ENCODE measurements at places on chromosomes 5 and 9.

GRCh38 chr9:133768859-133769510 lies 30.8 kb upstream of the SARDH start:
- DNase-seq, result no peak

DNA sequence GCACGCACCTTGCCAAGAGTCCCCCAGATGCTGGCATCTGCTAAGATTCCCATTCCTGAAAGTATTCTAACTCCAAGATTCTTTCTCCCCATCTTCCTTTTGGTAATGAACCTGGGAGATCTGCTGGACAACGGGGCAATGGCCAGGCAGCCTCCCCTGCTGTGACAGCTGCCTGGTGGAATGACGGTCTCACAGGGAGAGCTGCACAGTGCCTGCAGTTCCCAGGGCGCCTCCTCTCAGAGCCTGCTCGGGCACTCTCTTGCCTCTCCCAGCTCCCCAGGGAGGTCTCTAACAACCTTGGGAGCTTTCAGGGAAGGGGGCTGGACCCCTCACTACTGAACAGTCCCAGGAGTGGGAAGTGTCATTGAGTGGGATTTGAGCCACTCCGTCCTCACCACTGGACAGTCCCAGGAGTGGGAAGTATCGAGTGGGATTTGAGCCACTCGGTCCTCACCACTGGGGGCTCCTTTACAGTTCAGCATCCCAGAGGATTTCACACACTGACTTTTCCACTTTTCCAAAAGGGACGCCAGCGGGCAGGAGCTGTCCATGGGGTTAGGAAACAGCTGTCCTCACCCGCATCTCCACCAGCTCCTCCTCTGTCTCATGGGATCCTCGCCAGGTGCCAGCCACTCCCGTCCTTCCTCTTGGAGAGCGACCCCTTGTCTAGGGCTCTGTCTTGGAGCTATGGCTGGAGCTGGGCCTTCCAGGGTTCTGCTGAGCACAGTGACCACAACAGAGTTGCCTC lies 65.7 kb downstream of the ADAMTS2 start:
- no peak for DNase-seq

DNA sequence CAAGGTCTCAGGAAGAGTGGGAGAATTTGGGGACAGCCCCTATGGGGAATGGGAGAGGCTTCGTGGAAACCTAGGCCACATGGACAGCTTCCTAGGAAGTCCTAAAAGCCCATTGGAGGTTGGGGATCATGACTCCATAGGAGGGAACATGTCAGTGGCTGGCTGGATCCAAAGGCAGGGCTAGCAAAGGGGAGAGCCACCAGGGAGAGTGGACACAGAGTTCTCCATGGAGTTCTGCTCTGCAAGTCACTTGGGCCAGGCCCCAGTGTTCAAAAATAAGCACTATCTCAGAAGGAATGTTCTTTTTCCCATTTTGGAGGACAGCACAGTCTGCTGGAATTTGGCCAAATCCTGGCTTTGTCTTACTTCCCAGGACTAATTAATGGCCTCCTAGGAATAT lies 140.6 kb upstream of the RAD23B start:
- DNase-seq, result no peak

DNA sequence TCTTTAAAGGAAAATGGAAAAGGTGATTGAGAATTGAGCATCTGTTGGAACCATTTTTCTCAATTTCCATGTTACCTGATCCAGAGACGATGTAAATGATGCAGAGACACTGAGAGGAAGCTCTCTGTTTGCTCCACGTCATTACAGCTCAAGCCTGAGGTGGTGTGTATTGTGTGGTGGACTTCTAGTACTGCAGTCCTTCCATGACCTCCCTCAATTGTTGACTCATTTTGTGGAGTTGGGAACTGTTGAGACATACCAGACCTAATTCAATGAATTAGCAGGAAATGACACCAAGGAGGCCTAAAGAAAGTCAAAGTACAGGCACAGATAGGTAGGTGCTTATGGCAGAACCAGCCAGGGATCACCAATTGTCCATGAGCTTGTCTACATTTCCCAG lies 15.6 kb upstream of the LVRN start:
- DNase-seq, result peak; percentile 24

DNA sequence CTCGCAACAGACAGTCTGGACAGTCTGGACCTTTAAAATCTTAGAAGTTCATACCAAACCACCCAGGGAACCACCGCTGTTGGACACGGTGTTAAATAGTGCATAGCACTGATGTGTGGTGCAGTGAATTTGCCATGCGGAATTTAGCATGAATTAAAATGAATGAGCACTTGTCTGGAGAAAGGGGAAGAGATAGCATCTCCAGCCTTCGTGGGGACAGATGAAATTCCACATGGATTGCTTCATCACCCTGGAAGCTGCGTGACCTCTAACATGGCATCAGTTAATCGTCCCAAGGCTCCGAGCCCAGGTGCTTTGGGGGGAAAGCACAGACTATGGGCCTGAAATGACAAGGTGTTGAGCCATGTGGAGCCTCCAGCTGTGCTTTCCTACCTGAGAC lies 91.4 kb downstream of the ADAMTS16 start:
- no peak for DNase-seq

DNA sequence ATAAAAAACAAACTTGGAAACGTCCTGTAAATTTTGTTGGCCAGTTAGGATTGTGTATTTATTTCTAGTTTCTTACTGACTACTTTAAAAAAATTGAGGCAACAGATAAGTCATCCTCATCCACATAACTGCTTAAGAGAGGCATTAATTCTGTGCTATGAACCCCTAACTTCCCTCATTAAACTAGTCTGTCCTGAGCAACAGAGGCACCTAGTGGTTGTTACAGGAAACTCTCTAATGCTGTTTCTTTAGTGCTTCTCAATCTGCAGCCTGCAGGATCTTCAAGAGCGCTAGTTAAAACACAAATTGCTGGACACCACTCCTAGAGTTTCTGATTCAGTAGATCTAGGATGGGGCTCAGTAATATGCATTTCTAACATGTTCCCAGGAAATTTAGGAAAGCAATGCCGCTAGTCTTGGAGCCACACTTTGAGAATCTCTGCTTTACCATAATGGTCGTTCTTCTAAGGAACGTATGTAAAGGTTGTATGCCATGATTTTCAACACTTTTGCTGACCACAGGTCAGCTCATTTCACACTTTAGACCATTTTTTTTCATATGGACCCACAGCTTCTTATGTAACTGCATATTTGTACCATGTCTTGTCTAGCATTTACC lies 410.1 kb upstream of the SMARCA2 start:
- DNase-seq, result no peak

- DNase-seq, result no peak
Observed at GRCh38 chr5:65699338-65699737, 22.6 kb downstream of the SGTB start.

GRCh38 chr9:135914921-135915320 lies 7.6 kb upstream of the CAMSAP1 start:
- DNase-seq, result no peak

GRCh38 chr5:163408311-163408923 lies 29.0 kb upstream of the CCNG1 start:
- peak; percentile 54 for DNase-seq

- DNase-seq, result no peak
Observed at GRCh38 chr5:58816181-58816731, 233.4 kb downstream of the RAB3C start.

DNA sequence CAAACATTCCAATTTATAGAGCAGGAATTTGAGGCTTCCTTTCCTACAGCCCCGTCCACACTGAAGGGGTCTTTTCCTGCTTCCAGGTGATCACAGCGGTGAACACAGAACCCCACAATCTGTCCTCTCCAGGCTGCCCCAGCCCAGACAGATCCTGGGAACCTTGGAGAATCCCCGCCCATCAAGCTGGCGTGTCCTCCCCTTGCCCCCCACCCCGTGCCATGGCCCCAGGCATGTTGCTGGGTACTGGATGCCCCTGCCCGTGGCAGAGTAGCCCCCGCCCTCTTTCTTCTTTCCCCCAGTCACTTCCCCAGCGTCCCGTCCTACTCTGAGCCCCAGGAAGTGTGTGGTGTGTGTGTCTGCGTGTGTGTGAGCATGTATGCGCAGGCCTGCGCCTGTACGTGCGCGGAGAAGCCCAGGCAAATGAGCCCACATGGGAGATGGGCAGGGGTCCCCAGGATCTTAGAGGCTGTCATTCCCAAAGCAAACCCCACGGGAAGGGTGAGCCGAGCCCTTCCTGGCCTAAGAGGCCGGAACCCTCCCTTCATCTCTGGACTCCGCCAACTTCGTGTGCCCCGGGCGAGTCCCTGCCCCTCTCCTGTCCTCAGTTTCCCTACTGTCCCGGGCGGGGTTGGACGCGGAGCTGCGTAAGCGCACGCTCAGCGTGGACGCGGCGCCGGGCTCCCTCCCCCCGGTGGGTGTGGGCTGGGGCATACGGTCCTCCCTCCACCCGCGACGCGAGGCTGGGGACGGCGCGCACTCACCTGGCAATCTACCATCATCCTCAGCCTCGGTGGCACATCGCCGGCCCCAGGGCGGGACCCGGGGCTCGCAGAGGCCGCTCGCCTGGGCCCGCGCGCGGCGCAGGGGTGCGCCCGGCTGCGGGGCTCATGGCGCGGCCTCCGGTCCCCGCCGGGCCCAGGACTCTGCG lies 15.2 kb downstream of the GBGT1 start:
- peak; percentile 67 for DNase-seq

DNA sequence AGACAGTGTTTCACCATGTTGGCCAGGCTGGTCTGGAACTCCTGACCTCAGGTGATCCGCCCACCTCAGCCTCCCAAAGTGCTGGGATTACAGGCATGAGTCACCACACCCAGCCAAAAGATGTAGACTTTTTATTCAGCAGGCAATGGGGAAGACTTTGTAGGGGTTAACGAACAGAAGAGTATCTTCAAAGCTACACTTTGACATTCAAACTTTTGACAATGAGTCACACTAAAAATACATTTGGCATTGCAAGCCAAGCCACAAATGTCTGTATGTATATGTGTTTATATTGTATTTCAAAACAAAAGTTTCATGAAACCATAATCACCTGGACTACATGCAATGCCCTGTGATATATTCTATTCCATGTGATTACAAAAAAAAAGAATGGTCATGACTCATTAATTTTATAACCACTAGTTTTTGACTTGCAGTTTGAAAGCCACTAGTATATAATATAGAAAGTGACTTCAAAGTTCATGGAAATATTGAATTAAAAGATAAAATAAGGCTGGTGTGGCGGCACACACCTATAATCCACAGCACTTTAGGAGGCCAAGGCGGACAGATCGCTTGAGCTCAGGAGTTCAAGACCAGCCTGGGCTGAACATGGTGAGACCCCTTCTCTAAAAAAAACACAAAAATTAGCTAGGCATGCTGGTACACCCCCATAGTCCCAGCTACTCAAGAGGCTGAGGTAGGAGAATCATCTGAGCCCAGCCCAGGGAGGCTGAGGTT lies 8.3 kb downstream of the DIMT1 start:
- no peak for DNase-seq

DNA sequence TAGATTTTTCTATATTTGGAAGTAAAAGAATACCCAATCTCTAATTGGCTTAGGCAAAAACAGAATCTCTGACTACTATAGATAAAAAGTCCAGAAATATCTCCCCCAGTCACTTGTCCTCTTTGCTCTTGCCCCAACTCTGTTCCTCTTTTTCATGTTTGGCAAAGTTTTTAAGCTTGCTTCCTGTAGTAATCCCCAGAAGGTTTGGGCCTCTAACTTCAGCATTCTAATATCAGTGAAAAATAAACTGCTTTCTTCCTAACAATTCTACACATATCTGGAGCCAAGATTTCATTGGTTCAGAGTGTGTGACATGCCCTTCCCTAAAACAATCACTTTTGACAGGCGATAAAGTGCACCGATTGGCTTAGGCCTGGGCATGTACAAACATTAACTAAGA lies 1680.3 kb downstream of the MAT2B start:
- no peak for DNase-seq

DNA sequence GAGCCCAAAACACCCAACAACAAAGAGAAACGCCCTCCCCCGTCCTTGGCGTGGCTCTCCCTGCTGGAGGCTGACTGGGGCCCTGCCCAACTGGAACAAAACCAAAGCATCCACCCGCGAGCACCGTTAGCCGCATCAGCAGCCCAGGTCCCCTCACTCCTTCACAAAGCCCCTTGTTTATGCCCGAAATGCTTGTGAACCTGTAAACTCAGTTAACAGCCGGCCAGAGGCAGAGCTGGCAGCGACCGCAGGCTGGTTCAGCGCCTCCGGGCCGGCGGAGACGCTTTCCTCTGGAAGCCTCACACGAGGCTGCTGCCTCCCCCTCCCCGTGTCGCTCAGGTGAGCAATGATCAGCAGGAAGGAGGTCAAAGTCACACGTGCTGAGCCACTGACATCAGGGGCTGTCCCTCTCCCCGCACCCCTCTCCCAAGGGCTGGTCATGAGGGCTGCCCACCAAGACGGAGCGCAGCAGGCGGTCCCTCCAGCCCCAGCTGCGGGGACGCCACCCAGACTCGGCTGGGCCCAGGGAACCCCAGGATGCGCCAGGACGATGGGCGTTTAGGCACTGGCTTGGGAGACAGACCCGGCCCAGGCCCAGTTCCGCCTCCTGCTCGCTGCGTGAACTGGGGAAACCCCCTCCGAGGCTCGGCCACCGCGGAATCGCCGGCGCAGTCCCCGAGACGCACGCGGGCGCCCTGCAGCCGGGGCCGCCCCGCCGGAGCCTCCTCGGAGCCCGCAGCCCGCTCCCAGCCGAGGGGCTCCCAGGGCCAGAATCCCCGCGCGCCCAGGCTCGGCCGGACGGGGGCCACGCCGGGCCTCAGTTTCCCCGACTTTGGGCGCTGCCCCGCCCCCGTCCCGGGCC lies 563 bp downstream of the SNAPC4 start:
- peak; percentile 59 for DNase-seq

DNA sequence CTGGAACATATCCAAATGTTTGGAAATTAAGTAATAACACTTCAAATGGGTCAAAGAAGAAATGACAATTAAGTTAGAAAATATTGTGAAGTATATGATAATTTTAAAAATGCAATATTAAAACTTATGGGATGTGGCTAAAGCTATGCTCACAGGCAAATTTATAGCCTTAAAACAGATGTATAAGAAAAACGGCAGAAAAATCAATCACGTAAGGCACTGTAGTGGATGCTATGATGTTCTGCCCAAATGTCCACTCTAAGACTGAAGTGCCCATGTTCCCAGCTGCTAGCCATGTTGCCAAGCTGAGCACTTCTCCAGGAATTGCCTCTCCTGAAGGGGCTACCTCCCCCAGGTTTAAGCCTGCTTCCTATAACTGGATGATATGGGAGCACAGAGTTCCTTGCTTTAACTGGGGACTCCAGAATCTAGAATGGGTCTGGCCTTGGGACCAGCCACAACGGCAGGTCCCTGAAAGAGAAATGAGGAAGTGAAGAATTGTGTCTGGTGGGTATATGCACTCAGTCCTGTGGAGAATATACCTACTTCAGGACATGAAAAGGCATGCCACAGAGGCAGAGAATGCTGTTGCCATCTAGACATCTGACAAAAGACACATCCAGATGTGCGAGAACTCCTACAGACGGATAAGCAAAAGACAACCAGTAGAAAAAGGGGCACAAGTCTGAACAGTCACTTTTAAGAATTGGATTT lies 78.2 kb upstream of the RXRA start:
- no peak for DNase-seq

DNA sequence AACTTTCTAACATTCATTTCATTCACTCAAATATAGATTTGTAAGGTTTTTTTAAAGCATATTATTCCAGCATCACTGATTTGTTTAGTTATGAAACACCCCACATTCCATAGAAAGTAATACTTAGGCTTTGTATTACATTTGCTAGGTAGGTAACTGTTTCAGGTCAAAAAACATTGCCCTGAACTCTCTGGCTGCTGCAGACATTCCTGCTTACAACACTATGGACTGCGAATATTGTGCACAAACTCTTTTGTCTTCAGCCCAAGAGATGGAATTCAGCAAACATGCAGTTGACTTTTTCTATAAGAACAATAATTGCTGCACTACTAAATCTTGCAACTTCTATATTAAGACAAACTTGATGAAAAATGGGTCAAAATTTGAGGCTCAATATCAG lies 301.0 kb downstream of the ARL15 start:
- no peak for DNase-seq

- no peak for DNase-seq
Observed at GRCh38 chr9:134174073-134174449, 9.7 kb upstream of the RNU6ATAC start.

All from mesenchymal stem cell (in vitro differentiated cells and primary cell).